Stimulated activated CD8-positive, alpha-beta memory T cell treated with anti-CD3 and anti-CD28 coated beads, Interleukin-7, amount 100 ng/mL, for 24 hours (primary cell): ENCODE measurements at places on chromosomes 3 and 15.

DNA sequence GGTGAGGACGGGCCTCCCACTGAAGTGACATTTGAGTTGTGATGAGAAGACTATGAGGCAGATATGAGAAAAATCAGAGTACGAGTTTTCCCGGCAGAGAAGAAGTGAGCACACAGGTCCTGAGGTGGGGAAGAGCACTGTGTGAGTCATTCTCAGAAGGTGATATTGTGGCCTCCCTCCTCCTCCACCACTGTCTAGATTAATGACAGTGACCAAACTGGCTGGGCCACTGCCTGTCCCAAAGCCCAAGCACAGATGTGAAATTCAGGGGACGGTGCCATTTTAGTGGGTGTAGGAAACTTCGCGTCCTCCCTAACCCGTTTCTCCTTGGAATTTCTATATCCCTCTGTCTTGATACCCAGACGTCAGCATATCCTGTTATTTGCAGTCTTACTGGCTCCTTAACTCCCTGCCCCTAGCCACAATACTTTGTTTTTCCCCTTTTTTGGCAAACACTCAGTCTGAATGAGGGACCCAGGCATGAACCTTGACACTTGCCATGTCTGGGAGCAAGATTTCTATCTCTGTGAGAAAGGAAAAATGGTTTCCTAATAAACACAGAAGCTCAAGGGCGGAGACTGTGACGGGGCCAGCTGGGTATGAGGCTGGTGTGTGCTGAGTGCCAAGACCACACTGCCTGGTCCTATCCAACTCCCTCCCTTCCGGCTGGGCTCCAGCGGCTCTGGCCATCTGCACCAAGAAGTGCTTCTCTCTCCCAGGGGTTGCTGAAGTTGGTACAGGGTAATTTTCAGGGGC is 15.2 kb downstream of the PRICKLE2 start:
- no peak for DNase-seq

GRCh38 chr15:78073046-78073787 is 4.3 kb downstream of the TBC1D2B start:
- no peak for DNase-seq

DNA sequence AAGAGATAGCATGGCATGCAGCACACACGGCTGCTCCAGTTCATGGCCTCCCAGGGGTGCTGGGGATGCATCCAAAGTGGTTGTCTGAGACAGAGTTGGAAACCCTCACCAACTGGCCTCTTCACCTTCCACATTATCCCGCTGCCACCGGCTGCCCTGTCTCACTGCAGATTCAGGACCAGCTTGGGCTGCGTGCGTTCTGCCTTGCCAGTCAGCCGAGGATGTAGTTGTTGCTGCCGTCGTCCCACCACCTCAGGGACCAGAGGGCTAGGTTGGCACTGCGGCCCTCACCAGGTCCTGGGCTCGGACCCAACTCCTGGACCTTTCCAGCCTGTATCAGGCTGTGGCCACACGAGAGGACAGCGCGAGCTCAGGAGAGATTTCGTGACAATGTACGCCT is 4.8 kb downstream of the CIB1 start:
- DNase-seq = no peak

GRCh38 chr3:48440590-48440958 is 517 bp downstream of the TMA7 start:
- no peak for DNase-seq

DNA sequence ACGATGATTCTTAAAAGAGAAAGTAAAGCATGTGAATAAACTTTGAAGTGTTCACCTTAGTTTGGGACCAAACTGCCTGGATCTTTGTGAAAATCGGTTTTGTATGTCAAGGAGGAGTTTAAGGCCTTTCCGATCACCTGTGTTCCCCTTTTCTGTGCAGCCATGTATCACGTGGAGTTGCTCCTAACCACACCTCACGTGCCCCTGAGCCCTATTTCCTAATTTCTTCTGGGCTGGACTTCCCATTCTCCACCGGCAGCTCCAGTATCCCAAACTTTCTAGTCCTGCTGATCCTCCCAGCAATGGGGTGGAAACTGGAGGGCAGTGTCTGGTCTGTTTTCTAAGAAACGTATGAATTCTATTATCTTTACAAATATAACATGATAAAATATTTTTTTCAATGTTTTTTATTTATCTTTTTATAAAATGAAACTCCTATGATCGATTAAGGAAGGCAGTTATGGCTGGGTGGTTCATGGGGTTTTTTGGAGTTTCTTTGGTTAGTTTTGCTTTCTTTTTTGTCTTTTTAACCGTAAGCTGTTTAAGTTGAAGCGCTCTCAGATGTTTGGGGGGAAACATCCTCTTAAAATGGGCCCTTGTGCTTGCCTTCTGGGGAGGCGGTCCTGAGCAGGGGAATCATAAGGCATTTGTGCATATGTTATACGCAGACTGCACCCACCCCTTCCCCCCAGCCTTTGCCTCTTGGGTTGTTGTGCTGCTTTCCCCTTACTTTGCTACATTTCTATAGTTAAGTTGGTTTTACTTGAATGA is 43.6 kb upstream of the WWTR1 start:
- no peak for DNase-seq

GRCh38 chr3:185729337-185730055 is 95.3 kb downstream of the IGF2BP2 start:
- DNase-seq = no peak

GRCh38 chr3:134976948-134977347 is 181.9 kb downstream of the EPHB1 start:
- no peak for DNase-seq

DNA sequence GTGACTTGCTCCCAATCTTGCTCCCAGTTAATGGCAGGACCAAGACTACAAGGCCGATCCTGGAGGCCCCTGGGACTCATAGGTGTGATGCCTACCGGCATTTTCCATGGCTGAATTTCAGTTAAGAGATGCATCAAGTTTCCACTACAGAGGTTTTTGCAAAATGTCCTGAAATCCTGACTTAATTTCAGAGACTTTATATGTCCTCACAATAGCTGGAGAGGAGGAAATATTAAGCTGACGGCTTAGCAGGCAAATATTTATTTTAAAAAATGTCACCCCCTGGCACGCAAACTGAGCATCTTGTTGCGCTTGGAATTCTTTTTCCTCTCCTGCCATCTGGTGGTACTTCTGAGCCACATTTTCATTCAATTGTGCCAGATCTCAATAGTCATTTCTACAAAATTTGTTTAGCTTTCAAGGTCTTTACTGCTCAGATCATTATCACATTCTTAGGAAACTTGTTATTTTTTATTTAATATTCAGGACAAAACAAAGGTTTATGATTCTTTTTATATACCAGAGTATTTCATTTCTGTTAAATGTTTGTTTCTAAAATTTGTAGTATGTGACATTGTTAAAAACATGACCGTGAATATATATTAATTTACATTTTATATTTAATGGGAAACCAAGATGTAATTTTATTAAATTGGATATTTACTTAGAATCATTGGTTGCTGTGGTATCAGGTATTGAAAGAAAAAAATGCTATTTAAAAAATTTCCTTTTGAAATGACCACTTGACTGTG is 189.2 kb upstream of the THRB start:
- no peak for DNase-seq

GRCh38 chr3:65641777-65642176 is 396.9 kb downstream of the MAGI1 start:
- no peak for DNase-seq

DNA sequence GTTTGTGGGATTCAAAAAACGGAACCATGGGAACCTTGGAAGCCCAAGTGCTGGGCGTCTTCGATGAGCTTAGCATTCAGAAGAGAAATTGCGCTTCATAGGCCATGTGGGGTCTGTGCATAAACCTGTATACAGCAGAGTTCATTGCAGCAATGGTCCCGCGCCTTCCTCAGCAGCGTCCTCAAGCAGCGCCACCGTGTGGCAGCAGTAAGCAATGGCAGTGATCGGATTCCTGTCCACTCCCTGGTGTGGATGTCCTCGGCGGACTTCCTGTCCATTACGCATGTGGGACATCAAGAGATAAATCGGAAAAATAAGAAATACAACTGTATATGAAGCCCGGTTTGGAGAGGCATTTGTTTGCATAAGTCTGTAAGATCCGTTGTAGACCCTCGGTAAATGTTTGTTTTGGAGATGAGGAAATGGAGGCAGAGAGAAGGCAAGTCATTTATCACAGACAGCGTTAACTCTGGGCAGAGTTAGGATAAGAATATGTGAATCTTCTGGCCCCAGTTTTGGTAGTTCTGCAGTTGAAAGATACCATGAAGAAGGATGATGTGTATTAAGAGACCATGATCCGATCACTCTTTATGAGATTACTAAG is 57.7 kb downstream of the CNTN4 start:
- DNase-seq = no peak

DNA sequence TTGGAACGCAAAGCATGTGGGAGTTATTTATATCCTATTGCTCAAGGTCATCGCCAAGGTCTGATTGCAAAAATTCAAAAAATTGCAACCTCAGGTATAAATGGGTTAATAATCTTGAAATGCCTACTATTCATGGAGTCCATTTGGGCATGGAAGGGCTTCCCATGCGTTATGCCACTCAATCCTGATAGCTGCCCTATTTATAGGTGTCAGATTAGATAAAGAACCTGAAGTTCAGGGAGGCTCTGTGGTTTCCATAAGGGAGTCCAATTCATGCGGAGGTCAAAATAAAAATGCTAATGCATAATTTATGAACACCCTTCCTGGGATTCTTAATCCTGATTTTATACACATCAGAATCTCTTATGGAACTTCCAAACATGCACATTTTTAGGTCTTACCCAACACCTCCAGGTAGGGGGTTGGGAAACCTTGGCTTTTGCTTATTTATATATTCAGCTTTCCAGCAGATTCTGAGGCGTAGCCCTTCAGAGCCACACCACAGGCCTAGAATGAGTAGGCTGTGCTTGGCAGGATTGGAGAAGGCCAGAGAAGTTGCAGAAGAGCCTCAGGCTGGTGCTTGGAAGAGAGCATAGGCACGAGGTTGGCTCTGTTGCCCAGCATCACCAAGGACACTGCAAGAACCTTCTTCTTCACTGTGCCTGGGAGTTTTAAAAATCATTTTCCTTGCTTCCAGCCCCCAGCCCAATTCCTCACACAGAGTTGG is 324.4 kb upstream of the CFAP20DC start:
- DNase-seq = no peak

- DNase-seq = no peak
Measured at GRCh38 chr3:29072611-29073010, 208.3 kb upstream of the RBMS3 start.
